ENCODE measurements at places on chromosomes 2 and 18.
A peak's percentile ranks its signal among the peaks of the same experiment; 100 is the strongest.

DNA sequence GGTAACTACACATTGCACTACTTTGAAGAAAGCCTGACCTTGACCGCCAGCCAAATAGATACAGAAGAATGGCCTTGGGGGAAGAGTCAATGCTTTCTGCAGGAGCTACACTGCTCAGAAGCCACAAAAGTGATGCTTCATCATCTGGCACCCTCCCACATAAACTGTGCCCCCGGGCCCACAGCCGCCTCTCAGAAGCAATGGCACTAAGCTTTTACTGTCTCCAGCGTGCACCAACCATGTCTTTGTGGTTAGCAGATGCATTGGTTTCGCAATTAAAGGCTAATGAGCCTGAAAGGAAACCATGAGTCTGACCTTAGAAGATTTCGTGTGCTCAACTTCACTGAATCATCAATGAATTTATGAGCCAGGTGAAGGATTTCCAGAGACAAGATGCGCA is 209.4 kb upstream of the TRIB2 start:
- peak; percentile 83 for DNase-seq

DNA sequence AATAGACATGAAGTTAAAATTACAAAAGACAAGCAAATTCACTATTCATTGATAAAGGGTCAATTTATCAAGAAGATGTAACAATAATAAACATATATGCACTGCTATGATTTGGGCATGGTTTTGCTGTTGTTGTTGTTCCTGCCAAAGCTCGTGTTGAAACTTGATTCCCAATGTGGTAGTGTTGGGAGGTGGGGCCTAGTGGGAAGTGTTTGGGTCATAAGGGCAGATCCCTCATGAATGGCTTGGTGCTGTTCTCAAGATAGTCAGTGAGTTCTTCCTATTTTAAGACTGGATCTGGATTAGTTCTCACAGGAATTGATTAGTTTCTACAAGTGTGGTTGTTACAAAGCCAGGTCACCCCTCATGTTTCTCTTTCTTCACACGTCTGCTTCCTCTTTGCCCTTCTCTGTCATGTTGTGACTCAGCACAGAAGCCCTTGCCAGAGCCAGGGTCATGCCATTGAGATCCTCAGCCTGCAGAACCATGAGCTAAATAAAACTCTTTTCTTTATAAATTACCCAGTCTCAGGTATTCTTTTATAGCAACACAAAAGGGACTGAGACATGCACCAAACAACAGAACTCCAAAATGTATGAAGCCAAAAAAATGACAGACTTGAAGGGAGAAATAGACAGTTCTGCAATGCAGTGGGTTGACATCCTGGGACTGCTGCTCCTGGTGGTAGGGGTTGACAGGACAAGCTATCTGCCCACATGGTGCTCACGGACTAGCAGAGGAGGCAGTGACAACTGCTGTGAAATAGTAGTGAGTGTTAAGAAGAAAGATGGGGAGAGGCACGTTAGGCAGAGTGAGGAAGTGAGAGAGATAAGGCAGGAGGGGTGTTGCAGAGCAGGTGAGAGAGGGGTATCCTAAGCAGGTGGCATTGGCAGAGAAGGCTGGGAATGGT is 18.6 kb upstream of the SKA1 start:
- no peak for DNase-seq

DNA sequence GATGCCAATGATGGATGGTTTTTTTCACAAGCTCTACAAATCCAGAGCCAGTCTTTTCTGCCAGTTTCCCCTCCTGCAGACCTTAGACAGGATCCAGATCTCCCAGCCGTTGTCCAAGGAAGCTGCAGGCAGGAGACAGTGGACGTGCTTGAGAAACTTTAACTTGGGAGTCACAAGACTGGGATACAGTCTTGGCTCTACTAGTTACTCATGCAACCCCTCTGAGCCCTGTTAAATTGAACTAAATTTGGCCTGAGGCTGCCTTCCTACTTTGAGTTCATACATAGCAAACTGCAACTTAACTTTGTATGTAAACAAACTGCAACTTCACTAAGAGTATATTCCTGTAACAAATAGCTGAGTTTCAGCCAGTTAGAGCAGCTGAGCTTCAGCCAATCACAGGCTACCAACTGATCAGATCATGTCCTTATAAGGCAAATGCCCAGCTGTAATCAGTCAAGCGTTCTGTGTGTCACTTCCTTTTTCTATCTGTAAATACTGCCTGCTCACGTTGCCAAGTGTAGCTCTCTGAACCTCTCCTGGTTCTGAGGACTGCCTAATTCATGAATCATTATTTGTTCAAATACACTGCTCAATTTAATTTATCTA is 140.9 kb downstream of the CAPN13 start:
- DNase-seq, result no peak

DNA sequence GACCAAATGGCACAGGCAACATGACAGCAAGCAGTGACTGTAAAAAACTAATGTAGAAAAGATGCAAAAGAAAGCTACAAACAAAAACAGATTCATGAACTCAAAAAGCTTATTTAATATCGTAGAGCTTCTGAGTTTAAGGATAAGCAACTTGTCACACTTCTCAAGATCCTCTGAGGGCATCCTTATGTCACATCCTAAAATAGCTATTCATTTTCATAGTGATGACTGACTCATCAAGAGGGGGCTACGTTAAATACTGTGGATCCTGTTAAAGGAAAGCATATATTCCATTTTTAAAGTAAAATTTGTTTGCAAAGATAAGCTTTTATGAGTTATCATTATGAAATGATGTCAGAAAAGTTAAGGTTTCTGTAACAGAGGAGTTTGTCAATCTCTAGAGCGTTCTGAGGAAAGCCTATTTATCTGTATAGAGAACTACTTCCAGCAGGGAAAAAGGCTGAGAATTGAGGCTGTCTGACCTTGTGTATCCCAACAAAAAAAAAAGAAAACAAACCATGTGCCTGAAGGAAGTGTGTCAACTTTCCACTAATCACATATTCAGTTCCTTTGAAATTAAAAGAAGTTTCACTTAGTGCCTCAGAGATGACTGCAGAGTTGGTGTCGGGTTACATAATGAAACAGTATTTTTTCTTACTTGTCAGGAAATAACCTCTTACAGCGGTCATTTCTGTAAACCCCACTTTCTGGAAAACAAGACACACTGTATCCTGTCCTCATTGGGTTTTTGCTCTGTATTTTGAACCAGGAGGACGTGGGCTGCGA is 115.5 kb downstream of the ESCO1 start:
- DNase-seq, result no peak

DNA sequence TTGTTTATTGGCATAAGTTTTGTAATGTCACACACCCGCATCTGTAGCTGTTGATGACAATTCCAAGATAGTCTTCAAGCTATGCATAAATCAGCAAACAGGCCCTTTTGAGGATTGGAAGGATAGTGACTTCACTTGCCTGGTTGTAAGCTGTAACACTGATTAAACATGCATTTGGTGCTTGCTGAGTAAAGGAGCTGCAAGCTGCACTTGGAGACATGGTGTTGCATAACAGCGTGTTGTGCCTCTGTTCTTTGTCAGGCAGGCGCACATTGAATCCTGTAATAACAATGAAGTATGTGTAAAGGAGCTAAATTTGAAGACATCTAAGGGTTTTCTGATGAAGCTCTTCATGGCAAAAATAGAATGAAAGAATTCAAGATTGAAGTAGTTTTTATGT is 68.7 kb upstream of the TTC27 start:
- no peak for DNase-seq

DNA sequence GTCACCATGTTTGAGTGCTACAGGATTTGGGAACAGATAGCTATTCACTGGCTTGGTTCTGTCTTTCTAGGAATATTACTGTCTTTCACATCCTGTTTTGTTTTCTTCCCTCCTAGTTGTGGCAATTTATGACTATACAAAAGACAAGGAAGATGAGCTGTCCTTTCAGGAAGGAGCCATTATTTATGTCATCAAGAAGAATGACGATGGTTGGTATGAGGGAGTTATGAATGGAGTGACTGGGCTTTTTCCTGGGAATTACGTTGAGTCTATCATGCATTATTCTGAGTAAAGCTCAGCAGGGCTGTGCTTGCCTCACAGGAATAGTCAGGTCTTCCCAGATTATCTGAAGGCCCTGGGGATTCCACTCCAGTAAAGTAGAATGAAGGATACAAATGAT is 98.9 kb downstream of the ABI2 start:
- no peak for DNase-seq

DNA sequence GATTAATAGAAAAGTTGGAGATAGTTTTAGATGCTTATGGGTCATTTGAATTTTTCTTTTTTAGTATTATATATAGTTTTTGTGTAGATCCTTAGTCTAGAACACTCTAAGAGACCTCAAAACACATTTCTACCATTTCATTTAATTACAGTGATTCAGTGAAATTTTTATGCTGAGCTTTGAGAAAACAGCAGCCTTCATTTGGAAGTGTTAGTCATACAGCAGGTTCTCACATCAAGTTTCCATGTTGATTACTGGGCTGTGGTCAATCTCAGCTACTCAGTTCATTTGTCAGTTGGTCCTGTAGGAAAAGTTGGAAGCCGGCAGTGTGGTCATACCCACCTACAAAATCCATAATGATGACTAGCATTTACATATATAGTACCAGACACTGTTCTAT is 37.9 kb downstream of the MAP3K19 start:
- DNase-seq, result no peak

DNA sequence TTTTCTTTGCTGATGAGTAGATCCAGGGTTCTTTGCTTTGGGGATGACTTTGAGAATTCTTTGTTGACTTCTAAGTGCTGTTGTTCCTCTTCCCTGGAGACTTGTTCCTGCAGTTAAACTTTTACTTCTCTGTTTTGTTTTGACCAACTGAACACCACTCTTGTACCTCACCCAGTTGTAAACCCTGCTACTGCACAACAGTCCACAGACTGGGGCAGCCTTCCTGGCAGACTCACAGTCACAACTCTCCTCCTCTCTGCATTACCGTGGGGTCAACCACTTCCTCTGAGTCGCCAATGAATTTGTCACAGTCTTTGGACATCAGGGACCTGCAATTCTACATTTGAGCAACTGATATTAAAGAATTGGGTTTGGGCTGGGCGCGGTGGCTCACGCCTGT is 3.8 kb upstream of the SLC8A1 start:
- DNase-seq, result no peak

DNA sequence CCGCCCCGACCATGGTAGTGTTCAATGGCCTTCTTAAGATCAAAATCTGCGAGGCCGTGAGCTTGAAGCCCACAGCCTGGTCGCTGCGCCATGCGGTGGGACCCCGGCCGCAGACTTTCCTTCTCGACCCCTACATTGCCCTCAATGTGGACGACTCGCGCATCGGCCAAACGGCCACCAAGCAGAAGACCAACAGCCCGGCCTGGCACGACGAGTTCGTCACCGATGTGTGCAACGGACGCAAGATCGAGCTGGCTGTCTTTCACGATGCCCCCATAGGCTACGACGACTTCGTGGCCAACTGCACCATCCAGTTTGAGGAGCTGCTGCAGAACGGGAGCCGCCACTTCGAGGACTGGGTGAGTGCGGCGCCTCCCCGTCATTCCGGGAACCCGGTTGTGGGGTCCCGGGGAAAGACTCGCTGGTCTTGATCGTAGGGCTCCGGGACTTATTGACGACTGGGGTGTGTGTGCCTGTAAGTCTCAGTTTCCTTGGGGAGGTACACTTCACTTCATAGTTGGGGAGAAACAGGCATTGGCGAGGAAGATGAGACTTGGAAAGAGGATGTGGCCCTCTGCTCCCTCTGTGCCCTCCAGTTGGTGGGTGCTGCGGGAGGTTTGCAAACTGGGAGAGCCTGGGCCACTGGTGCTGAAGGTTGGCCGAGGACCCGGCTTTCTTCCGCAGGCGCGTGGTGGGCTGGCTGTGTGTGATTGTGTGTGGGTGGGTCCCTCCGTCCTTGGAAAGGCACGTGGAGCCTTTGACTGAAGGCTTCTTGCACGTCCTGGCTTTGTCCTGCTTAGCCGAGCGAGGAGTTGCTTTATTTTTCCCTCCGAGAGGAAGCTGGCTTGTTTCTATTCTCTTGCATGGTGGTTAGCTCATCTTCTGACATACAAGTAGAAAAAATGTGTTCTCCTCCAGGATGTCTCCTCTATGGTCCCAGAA is 886 bp downstream of the PRKCE start:
- DNase-seq, result peak; percentile 40

GRCh38 chr2:100427627-100428258 is 10.3 kb upstream of the CHST10 start:
- peak; percentile 70 for DNase-seq

DNA sequence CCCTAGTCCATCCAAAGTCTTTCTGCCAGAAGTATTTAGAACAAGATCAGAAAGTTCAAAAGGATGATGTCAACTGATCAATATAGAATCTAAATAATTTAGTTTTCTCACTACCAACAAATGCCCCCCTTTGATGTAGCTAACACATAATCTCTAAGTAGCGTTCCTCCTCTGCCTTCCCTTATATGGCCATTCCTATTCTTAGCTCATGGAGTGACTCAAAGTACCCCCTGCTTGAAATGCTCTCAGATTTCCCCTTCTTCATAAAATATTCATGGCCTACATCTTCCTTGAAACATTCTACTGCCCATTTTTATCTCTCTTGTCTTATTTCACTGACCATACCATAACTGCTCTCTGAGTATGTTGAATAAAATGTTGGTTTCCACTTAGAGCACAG is 151.5 kb downstream of the UPP2 start:
- DNase-seq, result no peak

DNA sequence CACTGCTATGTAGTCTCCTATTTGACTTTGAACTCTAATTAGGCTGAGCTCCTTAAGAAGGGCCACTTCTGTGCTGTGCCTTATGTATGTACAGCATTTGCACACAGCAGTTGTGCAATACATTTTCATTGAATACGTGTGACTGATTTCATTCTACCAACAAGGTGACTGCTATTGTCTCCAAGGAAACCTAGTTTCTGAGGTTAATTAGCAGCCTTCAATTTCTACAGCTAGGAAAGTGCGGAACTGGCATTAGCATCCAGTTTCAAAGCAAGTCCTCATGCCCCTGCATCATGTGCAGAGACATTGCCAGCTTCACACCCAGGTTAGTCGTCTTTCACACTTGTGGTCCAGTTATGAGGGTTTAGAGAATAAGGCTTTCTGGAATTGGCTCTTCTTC is 58.6 kb downstream of the NCK2 start:
- DNase-seq, result no peak

DNA sequence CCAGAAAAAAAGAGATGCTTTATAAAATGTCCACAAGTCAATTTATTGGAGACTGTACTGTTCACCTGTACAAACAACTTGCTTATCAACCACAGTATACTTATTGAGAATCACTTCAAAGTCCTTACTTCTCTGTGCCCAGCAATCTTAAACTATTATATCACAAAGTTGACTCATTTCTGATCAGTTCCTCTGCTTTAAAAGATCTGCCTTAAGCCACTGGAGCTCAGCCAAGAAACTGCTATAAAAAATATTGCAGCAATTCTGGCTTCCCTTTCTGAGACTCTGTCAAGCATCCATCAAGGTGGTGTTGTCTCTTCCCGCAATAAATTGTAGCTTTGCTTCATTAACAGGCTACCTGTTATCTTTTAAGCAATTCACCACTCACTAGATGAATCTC is 375.2 kb upstream of the SPHKAP start:
- DNase-seq, result no peak
